Temporal lobe (tissue), 4 donors: ENCODE measurements at places on chromosomes 6 and 20. TPM values are rescaled to one million over a fixed set of nuclear protein-coding genes. Genes with fewer than 3 reads are reported as not detected.

Gene HRH3
- total RNA-seq: 0.49 TPM

Gene TMEM74B
- total RNA-seq: 12.5 TPM

Gene SLC17A2
- total RNA-seq: not detected

Gene HLA-DPB1
- 1.2 TPM for total RNA-seq

Gene SCAF8
- total RNA-seq: 63.9 TPM

Gene APOM
- total RNA-seq: 0.98 TPM

Gene PBOV1
- not detected for total RNA-seq

Gene HLA-DMA
- 1.5 TPM for total RNA-seq

Gene CDH26
- total RNA-seq: 2.5 TPM

Gene MTFR2
- 0.25 TPM for total RNA-seq

Gene RUNX2
- 0.49 TPM for total RNA-seq

Gene BCAS4
- total RNA-seq: 10.1 TPM

Gene SSTR4
- total RNA-seq: not detected

Gene ACTL10
- total RNA-seq: 0.74 TPM
